ENCODE measurements at places on chromosomes 3 and 15.

DNA sequence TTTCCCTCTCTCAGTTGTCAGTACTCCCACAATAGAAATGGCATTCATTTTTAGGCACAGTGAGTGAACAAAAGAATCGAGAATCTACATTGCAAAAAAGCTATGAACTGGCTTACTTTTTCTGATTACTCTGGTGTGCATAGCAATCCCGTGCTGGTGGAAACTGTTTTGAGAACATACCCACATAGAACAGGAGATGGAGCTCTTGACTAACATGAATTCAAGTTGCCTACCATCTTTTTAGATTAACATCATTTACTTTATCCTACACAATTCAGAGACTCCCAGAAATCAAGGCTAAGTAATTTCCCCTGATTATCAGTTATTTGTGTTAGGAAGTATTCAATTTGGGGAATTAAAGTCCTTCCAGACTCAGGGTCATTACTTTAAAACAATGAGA is 326.6 kb downstream of the ARPP21 start:
- no peak for DNase-seq

- DNase-seq, result no peak
Observed at GRCh38 chr3:25566358-25566920, 98.3 kb downstream of the TOP2B start.

- DNase-seq, result no peak
Observed at GRCh38 chr3:159448902-159449301, 539.7 kb upstream of the IL12A start.

GRCh38 chr3:74445541-74445940 is 168.9 kb downstream of the CNTN3 start:
- DNase-seq, result no peak

DNA sequence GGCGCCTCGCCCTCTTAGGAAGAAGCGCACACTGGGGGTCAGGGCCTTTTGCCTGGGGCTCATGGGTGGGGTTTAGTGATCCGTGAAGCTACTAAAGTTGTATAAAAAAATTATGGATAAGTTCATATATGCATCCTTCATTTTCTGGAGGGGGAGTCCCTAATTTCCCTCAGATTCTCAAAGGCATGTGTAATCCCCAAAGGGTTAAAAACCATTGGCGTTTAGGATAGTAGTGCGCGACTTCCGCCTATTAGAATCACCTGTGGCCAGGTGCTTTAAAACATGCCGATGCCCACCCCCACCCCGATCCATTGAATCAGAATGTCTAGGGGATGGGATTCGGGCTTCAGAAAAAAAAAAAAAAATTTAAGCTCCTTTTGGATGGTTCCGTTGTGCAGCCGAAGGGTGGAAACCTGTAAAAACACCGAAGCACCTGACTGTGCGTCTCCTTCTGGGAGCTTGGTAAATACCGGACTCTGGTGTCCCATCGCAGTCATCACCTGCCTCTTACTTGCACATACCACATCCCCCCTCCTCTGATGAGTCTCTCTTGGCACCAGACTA is 570 bp downstream of the APH1B start:
- no peak for DNase-seq

DNA sequence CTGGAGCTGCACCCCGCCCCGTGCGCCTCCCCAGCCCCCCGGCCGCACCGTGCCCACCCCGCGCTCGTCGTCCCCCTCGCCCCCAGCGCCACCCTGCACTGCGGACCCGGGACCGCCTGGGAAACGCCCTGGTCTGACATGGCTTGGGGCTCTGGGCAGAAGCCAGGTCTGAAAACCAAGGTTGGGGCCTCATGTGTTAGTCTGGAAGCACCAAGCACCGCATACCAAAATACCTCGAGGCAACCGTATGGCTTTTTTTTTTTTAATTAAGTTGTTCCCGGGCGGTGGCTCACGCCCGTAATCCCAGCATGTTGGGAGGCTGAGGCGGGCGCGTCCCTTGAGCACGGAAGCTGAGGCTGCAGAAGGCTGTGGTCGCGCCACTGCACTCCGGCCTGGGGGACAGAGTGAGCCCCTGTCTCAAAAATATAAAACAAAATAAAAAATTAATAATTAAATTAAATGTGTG is 91.5 kb upstream of the CHD2 start:
- DNase-seq, result no peak

- no peak for DNase-seq
Observed at GRCh38 chr15:23670970-23671369, 16.1 kb downstream of the NDN start.

- no peak for DNase-seq
Observed at GRCh38 chr3:14406766-14407165, 4.4 kb downstream of the SLC6A6 start.

GRCh38 chr3:13578251-13578650 is 29.3 kb downstream of the FBLN2 start:
- no peak for DNase-seq

DNA sequence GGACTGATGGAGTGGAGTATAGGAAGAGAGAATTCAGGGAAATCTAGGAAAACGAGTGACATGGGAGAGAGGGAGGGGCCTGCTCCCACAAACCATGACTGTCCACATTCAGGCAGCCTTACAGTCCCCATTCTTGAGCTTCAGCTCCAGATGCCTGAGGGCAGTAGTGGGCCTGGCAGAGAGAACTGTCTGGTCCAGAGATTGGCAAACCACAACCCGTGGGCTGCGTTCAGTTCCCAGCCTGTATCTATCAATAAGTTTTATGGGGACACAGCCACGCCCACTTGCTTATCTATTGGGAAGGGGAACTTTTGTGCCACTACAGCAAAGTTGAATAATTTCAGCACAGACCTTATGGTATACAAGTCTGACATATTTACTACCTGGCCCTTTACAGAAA is 63.8 kb downstream of the SLCO2A1 start:
- no peak for DNase-seq

DNA sequence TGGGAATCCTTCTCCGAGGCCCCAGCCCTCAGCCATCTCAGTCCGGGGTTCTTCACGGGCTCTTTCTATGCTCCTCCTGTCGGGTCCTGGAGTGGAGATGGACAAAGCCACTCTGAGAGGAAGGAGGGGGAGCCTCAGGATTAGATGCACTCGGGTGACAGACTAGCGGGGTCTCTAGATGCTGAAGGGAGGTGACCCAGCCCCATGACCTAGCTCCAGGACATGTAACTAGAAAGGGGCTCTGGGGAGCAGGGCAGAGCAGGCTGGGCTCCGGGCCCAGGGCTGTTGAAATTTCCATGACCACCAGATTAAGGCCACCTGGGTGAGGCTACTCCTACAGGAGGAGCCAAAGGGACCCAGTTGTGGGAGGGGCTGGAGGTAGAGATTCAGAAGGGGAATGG is 14.8 kb upstream of the SKIC8 start:
- no peak for DNase-seq

DNA sequence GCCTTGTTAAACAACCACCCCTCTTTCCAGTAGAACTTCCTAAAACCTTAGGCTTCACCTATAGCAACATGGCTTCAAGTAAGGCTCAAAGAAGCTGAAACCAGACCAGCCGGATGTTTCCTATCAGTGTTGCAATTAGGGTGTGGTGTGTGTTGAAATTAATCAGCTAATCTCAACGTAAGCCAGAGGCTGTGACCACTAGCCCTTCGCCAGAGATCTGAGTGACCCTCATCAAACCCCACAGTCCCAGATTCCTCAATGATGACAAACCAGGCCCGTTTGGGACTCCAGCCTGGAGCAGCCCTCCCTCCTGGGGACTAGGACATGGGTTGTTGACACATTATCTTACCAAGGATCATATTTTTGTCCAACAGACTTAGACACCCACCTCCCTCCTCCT is 27.3 kb downstream of the CYP11A1 start:
- no peak for DNase-seq

- no peak for DNase-seq
Observed at GRCh38 chr3:94779699-94780098, 716.8 kb downstream of the NSUN3 start.

GRCh38 chr15:76840830-76841460 is 64.2 kb downstream of the SCAPER start:
- DNase-seq, result no peak

DNA sequence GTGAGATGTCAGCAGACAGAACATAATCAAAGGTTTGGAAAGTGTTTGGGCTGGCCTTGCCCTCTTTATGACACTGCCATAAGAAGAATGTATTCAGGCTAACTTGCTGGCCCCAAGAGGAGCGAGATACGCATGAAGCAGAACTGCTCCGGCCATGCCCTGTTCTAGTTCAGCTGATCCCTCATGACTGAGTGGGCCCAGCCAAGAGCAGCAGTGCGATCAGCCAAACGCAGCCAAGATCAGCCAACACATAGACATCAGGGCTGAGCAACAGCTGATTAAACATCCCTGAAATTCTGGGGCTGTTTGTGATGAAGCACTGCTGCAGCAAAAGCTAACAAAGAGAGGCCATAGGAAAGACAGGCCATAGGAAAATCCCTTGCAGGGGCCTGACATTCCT is 24.1 kb downstream of the POMGNT2 start:
- no peak for DNase-seq

DNA sequence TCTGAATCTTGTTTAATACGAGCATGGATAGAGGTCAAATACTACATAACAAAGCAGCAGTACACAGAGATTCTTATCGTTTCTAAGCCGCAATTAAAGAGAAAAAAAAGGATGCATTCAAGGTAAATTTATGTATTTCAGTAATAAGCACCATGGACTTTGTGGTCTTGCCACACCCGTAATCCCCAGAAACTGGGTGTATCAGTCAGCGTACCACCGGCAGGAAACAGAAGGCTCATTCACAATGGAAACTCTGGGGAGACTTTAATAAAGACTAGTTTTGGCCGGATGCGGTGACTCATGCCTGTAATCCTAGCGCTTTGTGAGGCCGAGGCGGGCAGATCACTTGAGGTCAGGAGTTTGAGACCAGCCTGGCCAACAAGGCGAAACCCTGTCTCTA is 81.9 kb upstream of the ZNF280D start:
- DNase-seq, result no peak

- DNase-seq, result no peak
Observed at GRCh38 chr15:62416526-62416925, 251.4 kb upstream of the C2CD4B start.

- no peak for DNase-seq
Observed at GRCh38 chr3:64215559-64215958, 9.7 kb downstream of the PRICKLE2 start.

GRCh38 chr3:149384167-149384566 is 6.7 kb upstream of the TM4SF1 start:
- DNase-seq, result no peak

DNA sequence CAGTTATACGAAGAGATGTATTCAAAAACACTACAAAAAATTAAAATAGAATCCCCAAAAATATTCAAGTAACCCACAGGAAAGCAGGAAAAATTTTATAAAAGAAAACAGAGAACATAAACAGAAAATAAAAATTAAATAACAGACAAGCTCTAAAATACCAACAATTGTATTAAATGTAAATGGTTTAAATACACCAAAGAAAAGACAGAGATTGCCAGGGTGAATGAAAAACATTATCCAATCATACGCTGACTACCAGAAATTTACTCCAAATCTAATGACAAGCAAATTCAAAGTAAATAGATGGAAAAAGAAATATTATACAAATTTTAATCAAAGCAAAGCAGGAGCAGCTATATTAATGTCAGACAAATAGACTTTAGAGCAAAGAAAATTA is 103.6 kb downstream of the BOC start:
- no peak for DNase-seq

Data from stimulated activated CD8-positive, alpha-beta memory T cell treated with anti-CD3 and anti-CD28 coated beads, Interleukin-4, amount 100 ng/mL, for 4 hours (primary cell).